ENCODE measurements at places on chromosomes 6 and 20.

GRCh38 chr20:24379484-24379927, 89.9 kb upstream of the SYNDIG1 start:
- DNase-seq = no peak

GRCh38 chr20:29740951-29741593, 1516.4 kb upstream of the DEFB115 start:
- DNase-seq = no peak

- no peak for DNase-seq
Measured at GRCh38 chr6:82882363-82883023, 183.1 kb downstream of the UBE3D start.

- no peak for DNase-seq
Measured at GRCh38 chr6:20893412-20893811, 359.2 kb downstream of the CDKAL1 start.

- no peak for DNase-seq
Measured at GRCh38 chr6:42451333-42452170, at the start of gene TRERF1. Gene TRERF1, minus strand, starts transcription at chr6:42451926. Its CDS starts 182,336 bp downstream, at chr6:42269590.

DNA sequence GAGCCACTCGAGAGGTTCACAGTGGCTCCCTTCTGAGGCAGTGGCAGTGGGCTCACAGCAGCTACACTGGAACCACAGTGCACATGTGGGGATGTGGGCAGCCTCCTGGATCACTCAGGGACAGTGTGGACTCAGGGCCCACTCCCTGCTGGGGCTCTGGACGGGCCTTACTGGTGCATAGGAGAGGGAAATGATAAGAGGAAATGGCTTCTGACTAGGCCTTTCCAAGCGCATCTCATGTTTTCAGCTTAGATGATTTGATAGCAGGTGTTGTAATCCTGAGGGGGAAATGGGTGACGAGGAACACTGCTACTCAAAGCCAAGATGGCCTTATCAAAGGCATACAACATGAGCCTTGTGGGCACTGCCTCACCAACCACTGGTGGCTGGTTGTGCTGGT, 44.0 kb downstream of the PANK2 start:
- no peak for DNase-seq

DNA sequence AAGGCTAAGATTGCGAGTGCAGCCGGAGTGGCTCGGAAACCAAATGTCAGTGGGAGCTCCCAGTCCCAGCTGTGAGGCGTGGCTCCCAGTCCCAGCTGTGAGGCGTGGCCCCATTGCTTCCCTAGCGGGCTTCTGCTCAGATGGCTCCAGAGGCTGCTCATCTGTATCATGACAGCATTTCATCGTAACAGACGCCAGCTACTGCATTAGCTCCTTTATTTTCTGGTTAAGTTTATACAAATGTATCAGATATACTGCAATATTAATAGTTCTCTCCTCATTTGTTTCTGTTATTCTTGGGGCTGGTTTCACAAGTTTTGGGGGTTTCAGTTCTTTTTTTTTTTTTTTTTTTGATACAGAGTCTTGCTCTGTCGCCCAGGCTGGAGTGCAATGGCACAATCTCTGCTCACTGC, 34.7 kb upstream of the TBXT start:
- no peak for DNase-seq

DNA sequence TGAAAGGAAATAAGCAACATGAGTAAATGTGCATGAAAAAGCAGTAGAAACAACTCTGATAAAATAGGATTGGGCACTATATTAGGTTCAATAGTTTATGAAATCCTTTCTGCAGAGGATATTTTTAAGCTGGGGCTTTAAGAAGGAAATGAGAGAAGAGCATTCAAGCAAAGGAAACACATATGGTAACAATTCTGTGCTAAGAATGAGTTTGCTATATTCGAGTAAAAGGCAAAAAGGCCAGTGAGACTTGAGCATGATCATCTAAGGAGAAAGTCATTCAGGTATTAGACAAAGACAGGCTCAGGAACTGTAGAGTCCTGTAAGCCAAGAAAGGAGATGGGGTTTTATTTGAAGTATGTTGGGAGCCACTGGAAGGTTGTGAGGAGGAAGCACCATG, 387.1 kb upstream of the FLRT3 start:
- DNase-seq = no peak

- no peak for DNase-seq
Measured at GRCh38 chr20:6746901-6747609, 20.4 kb upstream of the BMP2 start.

- no peak for DNase-seq
Measured at GRCh38 chr6:98644063-98644462, 190.3 kb upstream of the POU3F2 start.

DNA sequence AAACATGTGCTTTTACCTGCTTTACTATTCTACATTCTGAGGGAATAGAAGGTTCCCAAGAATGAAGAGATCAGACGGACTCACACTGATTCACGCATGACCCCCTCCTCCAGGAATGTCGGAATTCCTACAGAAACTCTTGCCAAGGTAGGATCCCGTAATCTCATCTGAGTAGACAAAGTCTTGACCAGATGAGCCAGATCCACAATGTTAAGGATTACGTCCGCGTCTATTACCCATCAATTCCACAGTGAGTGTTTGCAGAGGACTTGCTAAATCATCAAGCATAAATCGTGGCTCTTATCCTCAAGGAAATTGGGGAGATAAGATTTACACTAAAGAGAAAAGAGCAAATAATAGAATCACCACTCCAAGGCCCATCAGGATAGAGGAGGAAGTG, 245.9 kb upstream of the FOXQ1 start:
- no peak for DNase-seq

DNA sequence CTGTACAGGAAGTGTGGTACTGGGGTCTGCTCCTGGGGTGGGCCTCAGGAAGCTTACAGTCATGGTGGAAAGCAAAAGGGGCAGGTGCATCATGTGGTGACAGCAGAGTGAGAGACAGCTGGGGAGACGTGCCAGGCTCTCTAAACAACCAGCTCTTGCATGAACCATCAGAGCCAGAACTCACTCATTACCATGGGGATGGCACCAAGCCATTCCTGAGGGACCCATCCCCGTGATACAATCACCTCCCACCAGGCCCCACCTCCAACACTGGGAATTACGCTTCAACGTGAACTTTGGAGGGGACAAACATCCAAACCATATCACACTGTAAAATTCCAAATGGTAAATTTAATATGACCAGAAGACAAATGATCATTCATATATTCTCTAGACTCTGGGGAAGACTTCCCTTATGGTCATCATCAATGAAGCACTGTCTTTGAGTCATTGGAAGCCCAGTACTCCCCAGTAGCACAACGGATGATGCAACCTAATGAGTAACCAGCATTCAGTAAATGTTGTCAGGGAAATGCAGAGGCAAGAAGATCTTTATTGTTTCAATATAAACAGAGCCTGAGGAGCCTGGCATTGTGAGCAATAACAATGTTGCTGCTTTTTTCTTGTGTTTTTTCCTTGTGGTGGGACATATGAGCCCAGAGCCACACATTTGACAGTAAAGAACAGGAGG, 48.2 kb upstream of the RALY start:
- DNase-seq = no peak

- no peak for DNase-seq
Measured at GRCh38 chr20:3194617-3195280, 9.7 kb downstream of the DDRGK1 start.

DNA sequence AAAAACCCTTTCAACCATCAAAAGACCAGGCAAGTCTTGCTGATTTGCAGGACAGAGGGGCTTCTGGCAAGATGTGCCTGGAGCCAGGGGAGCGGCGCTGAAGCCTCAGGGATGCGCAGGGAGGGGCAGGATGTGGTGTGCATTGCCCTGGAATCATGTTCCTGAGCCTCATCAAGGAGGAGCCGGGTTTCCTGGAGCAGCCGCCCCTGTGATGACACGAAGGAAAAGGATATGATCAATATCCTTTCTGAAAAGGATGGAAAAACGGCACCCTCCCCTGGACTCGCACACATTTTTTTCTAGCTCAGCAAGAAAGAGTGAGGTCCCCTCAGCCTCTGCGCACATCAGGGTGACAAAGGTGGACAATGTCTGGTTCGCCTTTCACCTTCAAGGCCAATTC, 173.1 kb upstream of the SSTR4 start:
- no peak for DNase-seq

- DNase-seq = no peak
Measured at GRCh38 chr20:32019156-32019510, 8.9 kb downstream of the CCM2L start.

- no peak for DNase-seq
Measured at GRCh38 chr20:2612073-2612472, 40.4 kb upstream of the NOP56 start.

DNA sequence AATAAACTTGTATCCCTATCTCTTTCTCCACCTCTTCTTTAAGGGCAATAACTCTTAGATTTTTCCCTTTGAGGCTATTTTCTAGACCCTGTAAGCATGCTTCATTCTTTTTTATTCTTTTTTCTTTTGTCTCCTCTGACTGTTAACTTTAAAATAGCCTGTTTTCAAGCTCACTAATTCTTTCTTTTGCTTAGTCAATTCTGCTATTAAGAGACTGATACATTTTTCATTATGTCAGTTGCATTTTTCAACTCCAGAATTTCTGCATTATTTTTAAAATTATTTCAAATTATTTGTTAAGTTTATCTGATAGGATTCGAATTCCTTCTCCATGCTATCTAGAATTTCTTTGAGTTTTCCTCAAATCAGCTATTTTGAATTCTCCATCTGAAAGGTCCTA, 84.0 kb downstream of the CFAP61 start:
- no peak for DNase-seq

- DNase-seq = no peak
Measured at GRCh38 chr6:4017834-4018170, 61.1 kb downstream of the FAM217A start.

DNA sequence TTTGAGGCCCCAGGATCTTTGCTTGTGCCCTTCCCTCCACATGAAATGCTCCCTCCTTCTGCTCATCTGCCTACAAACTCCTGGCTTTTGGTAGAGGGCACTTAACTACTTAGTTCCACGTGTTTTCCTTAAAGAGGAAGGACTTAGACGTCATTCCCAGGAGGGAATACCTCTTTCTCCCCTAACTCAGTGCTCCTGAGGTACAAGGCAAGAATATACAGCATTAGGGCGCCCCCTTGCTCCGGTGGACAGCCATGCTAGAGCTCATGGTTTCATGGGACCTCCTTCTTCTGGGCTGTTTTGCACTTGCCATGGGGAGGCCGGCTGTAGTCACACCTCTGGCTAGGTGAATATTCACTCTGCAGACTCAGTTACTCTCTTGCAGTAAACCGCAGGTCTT, 93.8 kb upstream of the LY86 start:
- peak; percentile 20 for DNase-seq

- DNase-seq = no peak
Measured at GRCh38 chr20:23111307-23111943, 25.3 kb upstream of the CD93 start.

GRCh38 chr6:20200761-20201630, 11.3 kb downstream of the MBOAT1 start:
- no peak for DNase-seq

GRCh38 chr6:3068329-3069214, at the start of gene RIPK1:
Gene RIPK1, plus strand, starts transcription at chr6:3068494. Its CDS starts 8,330 bp downstream, at chr6:3076824.
- DNase-seq = peak; percentile 92
